ENCODE measurements at places on chromosomes 6 and 20.

DNA sequence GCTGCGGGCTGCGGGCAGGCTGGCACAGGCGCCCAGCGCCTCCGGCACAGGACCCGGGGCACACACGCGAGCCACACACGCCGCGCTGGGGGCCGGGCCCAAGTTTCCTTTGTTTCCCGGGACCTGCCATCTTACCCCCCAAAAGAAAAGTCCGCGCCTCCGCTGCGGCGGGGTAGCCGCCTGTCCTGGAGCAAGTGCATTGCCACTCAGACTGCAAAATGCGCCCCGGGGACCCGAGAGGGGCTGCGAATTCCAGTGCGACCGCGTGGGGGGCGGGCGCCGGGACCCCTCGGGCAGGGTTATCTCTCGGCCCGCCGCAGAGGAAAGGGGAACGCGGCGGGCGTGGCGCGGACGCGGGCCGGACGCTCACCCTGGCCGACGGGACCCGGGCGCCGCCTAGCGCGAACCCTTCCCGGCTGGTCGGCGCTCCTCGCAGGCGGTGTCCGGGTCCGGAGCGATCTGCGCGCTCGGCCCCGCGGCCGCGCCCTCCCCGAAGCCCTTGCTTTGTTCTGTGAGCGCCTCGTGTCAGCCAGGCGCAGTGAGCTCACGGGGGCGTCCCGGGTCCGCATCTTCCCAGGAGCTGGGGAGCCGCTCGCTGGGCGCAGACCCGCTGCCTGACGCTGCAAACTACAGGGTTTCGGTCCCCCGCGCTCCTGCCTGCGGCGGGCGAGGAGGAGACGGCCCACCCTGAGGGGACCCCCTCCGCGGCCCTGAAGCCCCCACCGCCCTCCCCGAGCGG lies 639 bp upstream of the CD24 start:
- peak; percentile 31 for DNase-seq
- no peak overlapping the region for H3K27ac ChIP-seq
- no peaks in the 10 kb centered on the region for H3K36me3 ChIP-seq
- H3K4me3 ChIP-seq: peak overlapping the region; percentile 58
- H3K27me3 ChIP-seq: peaks cover 43% of the 10 kb centered on the region

DNA sequence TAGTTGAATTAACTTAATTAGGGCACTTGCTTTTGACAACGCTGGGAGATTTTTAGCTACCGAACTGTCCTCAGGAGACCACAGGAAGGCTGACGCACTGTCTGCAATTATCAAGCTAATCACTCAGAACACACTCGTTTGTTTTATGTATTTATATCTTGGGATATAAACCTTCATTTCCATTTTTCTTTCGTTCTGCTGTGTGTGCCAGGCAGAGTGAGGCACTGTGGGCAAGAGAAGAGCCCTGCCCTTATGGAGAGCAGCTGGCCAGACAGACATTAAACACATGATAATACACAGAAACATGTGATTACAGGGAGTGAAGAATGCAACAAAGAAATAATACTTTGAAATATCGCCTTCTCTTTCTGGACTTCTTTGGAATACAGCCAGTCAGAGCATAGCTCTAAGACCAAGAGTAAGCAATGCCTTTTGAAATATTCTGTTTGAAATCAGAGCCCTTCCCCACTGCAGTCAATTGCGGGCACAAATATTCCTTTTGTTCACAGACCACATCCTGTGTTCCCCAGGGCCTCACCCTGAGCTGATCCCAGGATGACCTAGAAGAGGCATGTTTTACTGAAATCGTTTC lies 96.8 kb downstream of the ANKRD60 start:
- H3K27me3 ChIP-seq: peaks cover 15% of the 10 kb centered on the region
- no peak for DNase-seq
- no peak overlapping the region for H3K27ac ChIP-seq
- H3K4me1 ChIP-seq: peaks cover 16% of the 10 kb centered on the region
- no peaks in the 10 kb centered on the region for H3K36me3 ChIP-seq
- no peak overlapping the region for H3K4me3 ChIP-seq

DNA sequence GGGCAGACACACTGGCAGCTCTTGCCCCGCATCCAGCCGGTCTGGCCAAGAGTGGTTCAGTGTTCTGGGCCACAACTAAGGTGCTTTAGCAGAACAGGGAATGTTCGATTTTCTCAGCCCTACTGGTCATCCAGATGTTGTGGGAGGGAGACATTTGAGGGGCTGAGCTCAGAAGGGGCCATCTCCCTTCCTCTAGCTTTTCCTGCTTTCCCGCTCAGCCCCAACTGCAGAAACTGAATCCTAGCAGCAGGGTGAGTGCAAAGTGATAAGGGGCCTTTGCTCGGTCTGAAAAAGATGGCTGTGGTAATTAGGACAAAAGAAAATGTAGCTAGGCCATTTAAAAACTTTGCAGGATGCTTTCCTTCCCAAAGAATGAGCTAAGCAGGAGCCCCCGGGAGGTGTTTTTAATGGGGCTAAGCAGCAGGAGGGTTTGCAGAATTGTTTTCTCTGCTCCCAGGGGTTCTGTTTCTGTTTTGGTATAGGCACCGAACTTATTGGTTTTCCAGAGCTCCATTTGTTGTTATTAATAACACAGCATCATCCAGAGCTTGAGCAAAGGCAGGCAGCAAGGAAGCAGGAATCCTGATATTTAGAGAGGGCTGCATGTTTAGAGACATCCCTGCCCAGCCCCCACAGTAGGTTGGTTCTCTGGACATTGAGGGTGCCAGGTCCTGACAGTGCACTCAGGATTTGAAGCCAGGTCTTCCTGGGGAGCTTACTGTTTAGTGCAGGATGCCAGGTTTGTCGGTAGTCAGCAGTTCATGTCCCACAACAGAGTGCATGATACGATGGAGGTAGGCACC lies 210.9 kb downstream of the SLC24A3 start:
- H3K4me1 ChIP-seq: peaks cover 9% of the 10 kb centered on the region
- H3K36me3 ChIP-seq: no peaks in the 10 kb centered on the region
- no peak overlapping the region for H3K27ac ChIP-seq
- H3K27me3 ChIP-seq: no peaks in the 10 kb centered on the region

DNA sequence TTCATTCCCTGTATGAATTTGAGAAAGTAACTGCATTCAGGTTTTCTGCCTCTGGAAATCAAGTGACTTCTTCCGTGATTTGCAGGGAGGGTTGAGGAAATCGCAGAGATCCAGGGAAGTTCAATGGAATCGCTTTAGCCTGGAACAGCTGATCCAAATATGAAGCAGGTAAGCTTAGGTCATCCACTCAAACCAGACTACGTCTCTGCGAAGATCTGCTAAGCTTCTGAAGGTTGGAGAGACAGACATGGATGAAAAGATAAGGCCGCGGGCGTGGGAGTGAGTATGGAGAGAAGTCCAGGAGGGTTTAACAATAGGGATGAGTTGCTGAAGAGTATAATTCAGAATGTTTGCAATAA lies 34.2 kb upstream of the BTN3A2 start:
- no peak for DNase-seq
- no peaks in the 10 kb centered on the region for H3K4me1 ChIP-seq
- H3K4me3 ChIP-seq: no peak overlapping the region
- no peaks in the 10 kb centered on the region for H3K36me3 ChIP-seq
- peaks cover 85% of the 10 kb centered on the region for H3K27me3 ChIP-seq
- no peak overlapping the region for H3K27ac ChIP-seq
